ENCODE measurements at places on chromosomes 6 and 20. TPM values are rescaled to one million over a fixed set of nuclear protein-coding genes. Genes with fewer than 3 reads are reported as not detected.

UST gene
- total RNA-seq: 27.1 TPM

SIRPB1 gene
- not detected for total RNA-seq

NOX3 gene
- total RNA-seq: not detected

RTN4IP1 gene
- total RNA-seq: 1.9 TPM

GSTA2 gene
- not detected for total RNA-seq

SIRPD gene
- total RNA-seq: not detected

PCK1 gene
- not detected for total RNA-seq

IL17A gene
- not detected for total RNA-seq

HSPA1B gene
- 112 TPM for total RNA-seq

LINC00237 gene
- total RNA-seq: not detected

CFB gene
- 32.9 TPM for total RNA-seq

RSPH4A gene
- 0.82 TPM for total RNA-seq

GABRR1 gene
- total RNA-seq: not detected

GTSF1L gene
- total RNA-seq: not detected

VSX1 gene
- not detected for total RNA-seq

COL20A1 gene
- total RNA-seq: not detected

HINT3 gene
- 30.6 TPM for total RNA-seq

HUS1B gene
- total RNA-seq: 0.65 TPM

DTD1 gene
- total RNA-seq: 69.8 TPM

HTR1E gene
- not detected for total RNA-seq

GJA1 gene
- total RNA-seq: 251 TPM

ZNF165 gene
- 0.45 TPM for total RNA-seq

SDC4 gene
- total RNA-seq: 150 TPM

SLC35D3 gene
- not detected for total RNA-seq

BMP2 gene
- 10.6 TPM for total RNA-seq

ISM1 gene
- total RNA-seq: not detected

PNLDC1 gene
- not detected for total RNA-seq

HEY2 gene
- 0.25 TPM for total RNA-seq

ID4 gene
- 18.0 TPM for total RNA-seq

SIRPA gene
- total RNA-seq: 18.3 TPM

GPX6 gene
- not detected for total RNA-seq

OPRL1 gene
- 0.63 TPM for total RNA-seq

GTF3C6 gene
- total RNA-seq: 77.0 TPM

NKX2-2 gene
- total RNA-seq: not detected

XKR7 gene
- not detected for total RNA-seq

MYCT1 gene
- total RNA-seq: 2.6 TPM

TINAG gene
- total RNA-seq: not detected

SIRPB2 gene
- total RNA-seq: not detected

RPL10A gene
- total RNA-seq: 1,853 TPM

MICAL1 gene
- total RNA-seq: 48.1 TPM

KCNK16 gene
- total RNA-seq: not detected

SLC22A16 gene
- total RNA-seq: not detected

PRL gene
- not detected for total RNA-seq

BPIFB1 gene
- not detected for total RNA-seq
